ENCODE measurements at places on chromosomes 13 and 19. TPM values are rescaled to one million over a fixed set of nuclear protein-coding genes. Genes with fewer than 3 reads are reported as not detected.

GRCh38 chr13:39811051-39811450 is 155.6 kb downstream of the COG6 start:
- H3K4me1 ChIP-seq: no peaks in the 10 kb centered on the region
- H3K36me3 ChIP-seq: no peaks in the 10 kb centered on the region
- H3K27me3 ChIP-seq: no peaks in the 10 kb centered on the region

Gene POLR1D
- 142 TPM for total RNA-seq

DNA sequence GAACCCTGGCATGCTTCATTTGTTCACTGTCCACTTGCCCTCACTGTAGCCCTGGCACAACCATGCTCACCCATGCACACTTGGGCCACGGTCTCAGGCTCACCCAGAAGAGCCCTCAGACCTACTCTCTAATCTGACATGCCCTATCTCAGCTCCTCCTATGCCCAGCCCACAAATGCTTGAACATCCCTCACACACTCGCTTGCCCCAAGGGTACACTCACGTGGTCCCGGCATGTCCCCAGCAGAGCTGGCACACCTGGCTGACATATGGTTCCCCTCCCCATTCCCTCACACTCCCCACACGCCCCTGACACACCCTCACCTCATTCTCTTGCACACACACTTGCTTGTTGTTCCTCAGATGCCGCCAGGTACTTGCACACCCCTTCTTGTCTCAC is 55.7 kb downstream of the MAP4K1 start:
- no peak overlapping the region for H3K27ac ChIP-seq
- no peak overlapping the region for H3K4me3 ChIP-seq
- peaks cover 19% of the 10 kb centered on the region for H3K27me3 ChIP-seq
- DNase-seq: no peak
- H3K36me3 ChIP-seq: no peaks in the 10 kb centered on the region

DNA sequence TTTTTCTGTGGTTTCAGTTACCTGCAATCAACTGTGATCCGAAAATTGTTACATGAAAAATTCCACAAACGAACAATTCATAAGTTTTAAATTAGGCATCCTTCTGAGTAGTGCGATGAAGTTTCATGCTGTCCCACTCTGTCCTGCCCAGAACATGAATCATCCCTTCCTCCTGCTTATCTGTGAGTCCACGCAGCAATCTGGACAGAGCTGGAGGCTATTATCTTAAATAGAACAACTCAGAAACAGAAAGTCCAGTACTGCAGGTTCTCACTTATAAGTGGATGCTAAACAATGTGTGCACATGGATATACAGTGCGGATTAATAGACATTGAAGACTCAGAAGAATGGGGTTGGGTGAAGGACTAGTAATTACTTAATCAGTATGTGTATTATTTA is 583.7 kb upstream of the SPRY2 start:
- no peaks in the 10 kb centered on the region for H3K27me3 ChIP-seq
- no peaks in the 10 kb centered on the region for H3K4me1 ChIP-seq
- H3K4me3 ChIP-seq: no peak overlapping the region
- no peak for DNase-seq
- H3K36me3 ChIP-seq: no peaks in the 10 kb centered on the region
